ENCODE measurements at places on chromosomes 12 and 14. TPM values are rescaled to one million over a fixed set of nuclear protein-coding genes. Genes with fewer than 3 reads are reported as not detected.
A peak's percentile ranks its signal among the peaks of the same experiment; 100 is the strongest.

- no peak for DNase-seq
Measured at GRCh38 chr12:25382311-25383106, 131.8 kb upstream of the KRAS start.

TAS2R9 gene
- not detected for total RNA-seq

CNTN1 gene
- 0.57 TPM for total RNA-seq

BCAT1 gene
- 4.1 TPM for total RNA-seq

DNA sequence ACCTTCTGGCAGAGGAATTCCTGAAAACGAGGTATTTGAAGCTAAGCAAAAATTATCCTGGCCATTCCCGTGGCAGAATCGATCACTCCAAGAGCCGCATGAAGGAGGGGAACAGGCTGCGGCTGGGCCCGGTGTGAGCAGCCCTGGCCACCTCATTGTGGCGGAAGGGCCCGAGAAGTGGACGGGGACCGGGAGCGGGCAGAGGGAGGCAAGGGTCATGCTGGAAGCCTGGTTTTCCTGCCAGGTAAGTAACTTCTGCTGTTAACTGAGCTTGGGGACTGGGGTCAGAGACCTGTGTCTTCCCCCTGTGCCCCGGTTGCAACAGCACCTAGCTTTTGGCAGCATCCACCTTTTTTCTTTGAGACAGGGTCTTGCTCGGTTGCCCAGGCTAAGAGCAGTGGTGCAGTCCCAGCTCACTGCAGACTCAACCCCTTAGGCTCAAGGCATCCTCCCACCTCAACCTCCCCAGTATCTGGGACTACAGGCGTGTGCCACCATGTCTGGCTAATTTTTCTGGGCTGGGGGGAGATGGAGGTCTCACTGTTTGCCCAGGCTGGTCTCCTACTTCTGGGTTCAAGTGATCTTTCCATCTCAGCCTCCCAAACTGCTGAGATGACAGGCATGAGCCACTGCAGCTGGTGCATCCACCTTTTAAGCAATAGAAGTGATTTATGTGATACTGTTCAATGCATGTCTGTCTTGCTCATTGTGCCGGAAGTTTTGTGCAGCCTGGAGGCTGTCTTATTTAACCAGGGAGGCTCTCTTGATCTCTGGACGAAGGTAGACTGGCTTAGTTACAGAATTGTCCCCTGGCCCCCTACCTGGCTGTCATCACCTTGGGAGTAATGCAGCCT, 174.0 kb upstream of the MYL2 start:
- no peak for DNase-seq

CCDC92 gene
- 54.0 TPM for total RNA-seq

GRCh38 chr14:66471584-66471983, 14.6 kb upstream of the CCDC196 start:
- no peak for DNase-seq

DNA sequence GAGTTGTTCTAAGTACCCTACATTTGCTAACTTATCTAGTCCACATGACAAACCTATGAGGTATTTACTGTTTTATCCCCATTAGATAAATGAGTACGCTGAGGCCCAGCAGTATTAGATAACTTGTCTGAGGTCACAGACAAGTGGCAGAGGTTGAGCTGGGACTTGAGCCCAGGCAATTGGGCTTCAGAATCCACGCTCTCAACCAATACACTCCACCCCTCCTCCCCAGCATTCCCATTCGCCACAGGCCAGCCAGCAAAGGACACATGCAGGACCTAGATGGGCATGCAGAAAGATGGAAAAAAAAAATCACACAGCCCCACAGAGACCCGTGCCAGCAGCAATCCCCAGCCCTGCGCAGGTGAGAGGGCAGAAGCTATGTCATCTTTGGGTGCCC, 12.4 kb downstream of the HDAC7 start:
- peak; percentile 69 for DNase-seq

DNA sequence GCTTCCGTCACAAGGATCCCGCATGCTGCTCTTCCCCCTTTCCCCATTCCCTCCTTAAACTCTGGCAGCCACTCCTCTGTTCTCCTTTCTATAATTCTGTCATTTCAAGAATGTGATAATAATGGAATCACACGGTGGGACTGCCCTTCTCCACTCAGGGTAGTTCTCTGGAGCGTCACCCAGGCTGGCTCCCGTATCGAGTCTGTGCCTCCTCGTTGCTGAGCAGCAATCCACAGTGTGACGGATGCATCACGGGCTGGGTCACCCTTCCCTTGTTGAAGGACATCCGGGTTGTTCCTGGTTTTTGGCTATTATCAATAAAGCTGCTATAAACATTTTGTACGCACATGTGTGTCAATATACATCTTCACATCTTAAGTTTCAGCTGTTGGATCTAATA, 5.7 kb upstream of the SYNE3 start:
- DNase-seq = no peak

DNA sequence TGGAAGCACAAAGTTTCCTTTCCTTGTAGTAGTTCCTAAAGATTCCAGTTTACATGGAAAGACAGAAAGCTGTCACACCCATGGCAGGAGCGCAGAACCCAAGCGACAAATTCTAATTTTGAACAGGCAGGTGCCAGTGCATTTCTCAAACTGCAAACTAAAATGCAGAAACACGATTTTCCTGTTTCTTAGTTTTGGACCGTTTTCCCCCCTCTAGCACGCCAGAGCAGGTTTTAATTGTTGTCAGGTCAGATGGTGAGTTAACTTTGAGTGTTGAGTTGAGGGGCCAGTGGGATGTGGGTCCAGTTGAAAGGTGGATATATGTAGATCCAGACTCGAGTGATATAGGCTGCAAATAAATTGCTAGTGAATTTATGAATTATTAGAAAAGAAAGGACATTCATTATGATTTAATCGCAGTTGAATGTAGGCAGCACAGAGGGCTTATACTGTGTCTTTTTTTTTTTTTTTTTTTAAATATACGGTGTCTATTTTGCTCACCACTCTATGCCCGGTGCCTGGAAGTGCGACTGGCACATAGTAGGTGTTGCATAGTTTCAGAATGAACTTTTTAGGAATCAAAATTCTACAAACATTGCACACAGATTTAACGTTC, 909 bp upstream of the ETFBKMT start:
- DNase-seq = no peak

GRCh38 chr14:68820119-68820518, 27.3 kb upstream of the ZFP36L1 start:
- DNase-seq = no peak

ST8SIA1 gene
- total RNA-seq = 2.6 TPM

- DNase-seq = peak; percentile 76
Measured at GRCh38 chr14:90060312-90060964, 1.4 kb upstream of the KCNK13 start.

DEPDC4 gene
- 0.40 TPM for total RNA-seq

DNA sequence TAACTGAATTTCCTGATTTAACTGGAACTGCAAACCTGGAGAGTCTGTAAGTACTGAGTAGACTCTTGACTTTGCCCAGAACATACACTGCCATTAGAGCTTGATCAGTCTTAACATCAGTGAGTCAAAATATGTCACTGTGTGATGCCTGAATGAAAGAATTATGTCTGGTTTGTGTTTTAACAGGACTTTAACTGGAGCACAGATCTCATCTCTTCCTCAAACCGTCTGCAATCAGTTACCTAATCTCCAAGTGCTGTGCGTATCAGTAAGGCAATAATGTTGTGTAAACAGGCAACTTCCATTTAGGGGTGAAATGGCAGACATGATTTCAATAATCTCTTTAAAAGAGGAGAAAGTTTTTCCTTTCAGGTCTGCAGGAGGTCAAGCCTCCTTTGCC, 97.0 kb downstream of the ZFC3H1 start:
- no peak for DNase-seq

RHEBL1 gene
- 0.32 TPM for total RNA-seq

GRCh38 chr14:24171422-24172260, at the start of gene REC8:
REC8 (plus strand) TSS chr14:24172080; CDS start chr14:24172553, 473 bp downstream.
- DNase-seq = peak; percentile 73

GRCh38 chr12:42704810-42705401, 115.4 kb upstream of the PRICKLE1 start:
- DNase-seq = no peak

KRT6C gene
- total RNA-seq = not detected

All from left ventricle myocardium superior (tissue), 1 donor.